IPS-NIHi11 (cell line): ENCODE measurements at places on chromosomes 7 and 10.
A peak's percentile ranks its signal among the peaks of the same experiment; 100 is the strongest.

DNA sequence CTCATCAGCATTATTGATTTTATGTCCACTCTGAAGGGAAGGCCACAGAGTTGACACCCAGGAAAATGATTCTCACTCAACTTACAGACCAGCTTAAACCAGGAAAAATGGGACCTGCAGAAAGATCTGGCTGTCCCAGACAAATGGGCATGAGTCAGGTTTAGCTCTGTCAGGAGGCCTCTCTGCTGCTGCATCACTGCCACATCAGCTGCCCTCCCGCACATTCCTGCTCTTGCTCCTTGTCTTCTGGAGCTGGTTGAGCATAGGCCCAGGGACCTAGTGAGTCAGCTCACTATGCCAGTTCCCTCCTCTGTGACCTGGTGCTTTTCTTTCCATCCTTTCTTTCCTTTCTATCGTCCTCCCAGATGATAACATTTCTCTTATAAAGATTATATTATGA, 18.8 kb upstream of the SMNDC1 start:
- DNase-seq, result no peak

DNA sequence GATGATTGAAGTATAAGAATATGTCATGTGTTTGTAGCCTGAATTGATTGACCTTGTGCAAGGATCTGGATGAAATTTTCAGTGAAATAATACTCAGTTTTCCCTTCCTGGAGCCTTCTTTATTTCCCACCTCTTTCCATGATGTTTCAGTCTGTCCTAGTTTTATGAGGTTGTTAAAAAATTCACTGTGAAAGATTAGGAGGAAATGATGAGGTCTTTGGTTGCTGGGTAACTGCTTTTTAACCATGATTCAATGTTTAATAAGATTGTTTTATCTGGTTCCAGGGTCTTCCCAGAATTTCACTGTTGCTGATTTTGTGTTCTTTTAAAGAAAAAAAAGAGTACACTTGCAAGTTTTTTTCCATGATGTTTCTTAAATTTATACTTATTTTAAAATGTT, 221.5 kb downstream of the MBL2 start:
- no peak for DNase-seq

DNA sequence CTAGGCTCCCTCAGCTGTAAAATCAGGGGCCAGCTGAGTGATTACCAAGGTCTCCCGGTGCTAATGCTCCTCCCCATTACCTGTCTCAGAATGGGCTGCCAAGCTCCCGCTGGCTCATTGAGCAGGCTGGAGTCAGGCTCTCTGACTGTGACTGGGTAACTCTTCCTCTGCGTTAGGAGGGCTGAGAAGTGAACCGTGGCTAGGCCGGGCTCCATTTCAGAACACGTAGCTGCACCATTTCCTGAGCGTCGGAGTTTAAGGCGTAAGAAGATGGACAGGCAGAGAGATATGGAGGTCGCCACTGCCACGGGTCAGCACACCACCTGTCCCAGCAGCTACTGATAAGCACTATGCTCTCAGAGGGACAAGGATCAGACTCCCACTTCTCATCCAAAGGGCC, 250.3 kb downstream of the TCERG1L start:
- DNase-seq, result no peak

GRCh38 chr7:156752367-156753228, 112.0 kb downstream of the RNF32 start:
- peak; percentile 19 for DNase-seq

DNA sequence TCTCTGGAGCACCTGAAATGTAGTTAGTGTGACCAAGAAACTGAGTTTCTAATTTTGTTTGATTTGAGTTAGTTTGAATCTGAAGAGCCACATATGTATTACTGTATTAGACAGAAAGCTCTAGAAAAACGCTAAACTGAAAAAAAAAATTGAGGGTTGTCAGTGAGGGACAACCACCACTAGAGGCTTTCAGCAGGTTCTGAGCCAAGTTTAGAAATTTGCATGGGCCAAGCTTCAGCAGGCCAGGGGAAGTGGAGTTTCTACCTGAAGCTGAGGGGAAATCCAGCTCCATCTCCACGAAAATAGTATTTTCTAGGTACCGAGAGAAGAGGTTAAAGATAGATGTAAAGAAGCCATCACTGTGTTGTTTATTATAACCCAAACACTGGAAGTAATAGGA, 77.9 kb upstream of the PLXNA4 start:
- peak; percentile 56 for DNase-seq

GRCh38 chr7:105643851-105644250, 62.6 kb upstream of the EFCAB10 start:
- no peak for DNase-seq

GRCh38 chr10:30059209-30060107, at the start of gene JCAD:
TSS of gene JCAD (minus strand) at chr10:30059586. CDS start at chr10:30047812, 11,774 bp downstream.
- peak; percentile 91 for DNase-seq
